ENCODE measurements at places on chromosomes 3 and 15.
A peak's percentile ranks its signal among the peaks of the same experiment; 100 is the strongest.

- peak; percentile 87 for DNase-seq
Measured at GRCh38 chr15:41660235-41661077, at the start of gene MGA. Gene MGA (plus strand): TSS chr15:41660405.

- DNase-seq = no peak
Measured at GRCh38 chr3:179332240-179332639, 9.4 kb downstream of the ZNF639 start.

GRCh38 chr3:72746430-72747411, 101.5 kb downstream of the SHQ1 start:
- no peak for DNase-seq

- no peak for DNase-seq
Measured at GRCh38 chr15:61159901-61160300, 69.2 kb downstream of the RORA start.

DNA sequence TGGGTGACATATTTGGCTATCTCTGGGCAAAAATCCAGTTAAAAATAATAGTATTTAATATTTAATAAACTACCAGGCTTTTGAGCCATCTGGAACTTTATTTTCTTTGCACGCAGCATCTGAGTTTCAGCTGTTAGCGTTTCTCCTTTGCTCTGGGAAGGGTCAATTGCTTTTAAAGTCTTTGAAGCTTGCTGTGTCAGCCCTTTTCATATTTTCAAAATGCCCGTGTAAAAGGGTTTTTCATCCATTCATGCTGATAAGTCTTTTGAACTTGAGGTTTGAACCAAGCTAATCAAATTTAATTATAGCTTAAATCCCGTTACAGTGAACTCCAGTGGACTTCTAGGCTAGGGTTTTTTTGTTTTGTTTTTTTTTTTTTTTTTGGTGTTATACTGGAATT, 79.1 kb downstream of the SLC25A26 start:
- DNase-seq = no peak

DNA sequence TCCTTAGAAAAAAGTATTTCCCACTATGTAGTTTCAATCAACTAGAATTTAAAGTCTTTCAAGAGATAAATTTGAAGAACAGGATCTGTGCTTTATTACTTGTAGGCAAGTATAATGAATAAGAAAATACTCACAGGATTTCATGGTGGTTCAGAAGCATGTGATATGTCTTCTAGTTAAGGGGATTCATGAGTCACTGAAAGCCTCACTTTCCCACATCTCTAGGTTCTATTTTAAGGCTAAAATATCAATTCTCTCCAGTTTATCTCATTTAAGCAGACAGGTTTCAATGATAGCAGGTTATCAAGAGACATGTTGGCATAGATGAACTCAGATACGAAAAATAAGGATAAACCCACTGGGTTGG, 437.8 kb upstream of the BCHE start:
- peak; percentile 49 for DNase-seq

- peak; percentile 7 for DNase-seq
Measured at GRCh38 chr3:28860307-28860706, 420.6 kb upstream of the RBMS3 start.

DNA sequence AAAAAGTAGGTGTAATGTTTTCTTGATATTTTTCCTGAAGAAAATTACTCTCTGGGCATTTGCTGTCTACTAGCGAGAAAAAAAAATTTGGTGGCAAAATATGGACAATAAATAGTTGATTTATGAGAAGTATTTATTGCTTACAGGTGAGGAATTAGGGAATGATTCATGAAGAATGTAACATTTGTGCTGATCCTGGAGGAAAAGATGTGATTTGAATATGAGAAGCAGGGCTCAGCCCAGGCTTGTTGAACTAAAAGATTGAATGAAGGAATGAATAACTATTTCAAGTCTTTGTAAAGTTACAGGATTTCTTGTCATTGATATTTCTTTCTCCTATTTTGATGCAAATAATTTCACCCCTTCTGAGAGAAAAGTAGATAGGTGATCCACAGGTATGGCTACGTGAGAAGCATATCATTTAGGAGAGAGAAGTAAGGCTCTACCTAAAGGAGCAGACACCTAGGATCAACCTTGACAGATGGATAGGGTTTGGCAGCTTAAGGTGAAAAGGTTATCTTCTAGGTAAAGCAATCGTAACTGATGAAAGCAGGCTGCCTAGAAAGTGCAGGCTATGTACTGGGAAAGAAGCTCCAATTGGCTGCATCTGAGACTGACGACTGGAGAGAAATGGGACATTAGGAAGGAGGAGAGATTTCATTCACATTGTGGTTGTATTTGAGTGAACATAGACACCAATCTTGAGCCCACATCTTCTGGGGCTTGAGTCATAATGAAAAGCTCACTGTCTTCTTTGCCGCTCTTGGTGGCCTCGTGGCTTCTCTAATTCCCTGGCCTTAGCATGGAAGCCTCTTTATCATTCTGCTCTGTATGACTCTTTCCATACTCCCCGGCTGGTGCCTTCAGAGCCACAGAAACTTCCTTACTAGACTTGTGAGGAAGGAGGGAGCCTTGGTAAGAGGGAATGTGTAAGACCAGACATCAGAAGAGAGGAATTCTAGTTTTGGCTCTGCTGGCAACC, 106.5 kb downstream of the P3H2 start:
- DNase-seq = no peak

DNA sequence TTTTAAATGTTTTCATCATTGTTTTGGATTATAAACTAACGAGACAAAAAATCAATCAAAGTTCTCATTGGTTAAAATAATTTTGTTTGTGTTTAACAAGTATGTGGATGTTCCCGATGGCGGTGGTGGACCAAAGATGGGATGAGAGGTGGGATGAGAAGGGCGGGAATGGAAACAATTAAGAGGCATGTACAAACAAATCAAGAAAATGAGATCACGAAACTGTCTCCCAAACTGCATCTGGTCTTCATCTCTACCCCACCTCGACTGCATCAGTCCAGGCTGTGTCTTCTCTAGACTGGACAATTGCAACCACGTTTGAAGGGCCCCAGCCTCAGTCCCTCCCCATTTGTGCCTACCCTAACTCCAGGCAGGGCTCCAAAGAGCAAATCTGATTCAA, 56.1 kb downstream of the SLC12A8 start:
- no peak for DNase-seq

GRCh38 chr3:188047536-188047935, 106.4 kb upstream of the LPP start:
- DNase-seq = no peak

DNA sequence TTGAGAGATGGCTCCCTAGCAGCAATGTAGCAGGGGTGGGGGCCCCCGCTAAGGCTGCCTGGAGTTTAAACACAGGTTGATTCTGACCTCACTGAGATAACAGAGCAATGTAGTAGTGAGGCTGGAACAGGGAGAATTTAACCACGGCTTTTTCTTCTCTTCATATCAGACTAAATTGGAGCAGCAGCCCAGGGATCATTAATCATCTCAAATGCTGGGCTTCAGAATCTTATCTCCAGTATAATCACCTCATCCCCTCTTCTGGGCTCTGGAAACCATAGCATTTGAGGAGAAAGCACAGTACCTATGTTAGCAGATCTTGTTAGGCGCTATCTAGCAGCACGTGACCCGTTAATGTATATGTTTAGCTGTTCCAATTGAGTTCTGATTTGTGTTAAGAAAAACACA, 25.4 kb upstream of the DET1 start:
- no peak for DNase-seq

- DNase-seq = peak; percentile 20
Measured at GRCh38 chr3:75294124-75294523, 370.0 kb upstream of the FRG2C start.

DNA sequence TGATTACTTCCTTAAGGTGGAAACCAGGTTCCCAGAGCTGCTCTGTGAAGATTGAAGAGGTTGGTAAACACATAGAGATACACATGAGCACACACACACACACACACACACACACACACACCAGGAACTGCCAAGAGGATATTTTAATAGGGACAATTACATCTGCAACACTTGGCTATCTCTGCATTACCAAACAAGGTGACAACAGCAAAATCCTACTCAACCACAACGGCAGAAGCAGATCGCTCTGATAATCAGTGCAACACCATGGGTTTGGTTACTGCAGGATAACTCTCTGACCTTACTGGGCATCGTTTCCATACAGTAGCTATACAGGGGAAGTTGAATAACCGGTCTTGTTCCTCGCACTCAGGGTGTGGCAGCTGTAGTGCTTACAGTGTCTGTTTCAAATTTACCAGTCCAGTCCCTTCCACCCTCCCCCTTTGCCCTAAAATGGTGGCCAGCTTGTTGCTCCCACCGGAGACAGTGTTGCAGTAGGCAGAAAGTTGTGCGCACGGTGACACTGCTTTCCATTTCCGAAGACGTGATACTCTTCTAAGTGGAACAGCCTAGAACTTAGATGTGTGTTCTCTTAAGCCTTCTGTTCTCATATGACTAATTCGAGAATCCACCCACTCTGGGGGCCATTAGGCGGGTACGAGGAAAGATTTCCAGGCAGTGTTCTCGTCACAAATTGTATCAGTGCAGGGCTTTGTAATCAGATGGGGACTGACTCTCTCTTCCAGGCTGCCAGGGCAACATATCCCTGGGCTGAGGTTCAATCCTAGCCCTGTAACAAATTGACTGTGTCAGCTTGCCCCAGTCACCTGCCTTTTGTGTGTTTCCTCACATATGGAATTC, 176.2 kb downstream of the P3H2 start:
- DNase-seq = no peak

DNA sequence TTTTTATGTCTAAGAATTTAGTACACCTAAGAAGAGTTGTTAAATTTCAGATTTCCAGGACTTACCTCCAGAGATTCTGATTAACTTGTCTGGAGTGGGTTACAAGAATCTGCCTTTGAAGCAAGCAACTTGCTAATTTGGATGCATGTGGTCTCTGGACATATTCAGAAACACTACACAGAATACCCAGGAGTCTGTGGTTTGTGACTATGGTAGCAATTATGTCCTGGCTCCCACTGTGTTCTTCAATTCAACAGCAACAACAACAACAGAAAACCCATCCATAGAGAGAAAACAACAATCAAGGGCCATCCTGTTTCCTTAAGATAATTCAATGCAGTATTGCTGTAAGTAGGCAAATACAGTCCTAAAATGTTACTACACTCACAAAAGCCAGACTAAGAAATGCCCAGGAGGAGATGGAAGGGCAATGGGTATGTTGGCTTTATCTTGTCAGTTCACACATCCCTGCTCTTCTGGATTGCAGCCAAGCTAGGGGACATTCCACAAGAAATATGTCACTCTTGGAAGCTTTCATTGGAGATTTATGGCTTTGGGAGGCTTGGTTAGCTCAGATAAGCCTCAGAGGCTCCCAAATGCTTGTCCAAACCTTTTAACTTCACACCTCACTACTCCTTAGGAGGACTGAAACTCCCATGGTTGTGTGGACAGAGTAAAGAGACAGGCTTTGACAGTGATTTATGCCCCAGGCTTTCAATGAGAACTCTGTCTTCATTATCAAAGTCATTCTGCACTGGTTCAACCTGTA, 99.4 kb upstream of the MRPL3 start:
- DNase-seq = no peak

DNA sequence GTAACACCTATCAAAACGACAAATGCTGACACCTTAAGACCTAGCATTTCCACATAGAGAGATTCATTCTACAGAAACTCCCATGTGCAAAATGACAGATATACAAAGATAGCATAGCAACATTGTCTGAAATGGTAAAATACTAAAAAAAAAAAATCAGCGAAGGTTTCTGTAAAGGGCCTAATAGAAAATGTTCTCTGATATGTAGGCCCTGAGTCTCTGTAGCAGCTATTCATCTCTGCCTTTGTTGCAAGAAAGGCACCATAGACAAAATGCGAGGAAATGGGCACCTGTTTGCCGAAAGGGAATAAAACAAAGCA, 631 bp upstream of the MFGE8 start:
- no peak for DNase-seq

DNA sequence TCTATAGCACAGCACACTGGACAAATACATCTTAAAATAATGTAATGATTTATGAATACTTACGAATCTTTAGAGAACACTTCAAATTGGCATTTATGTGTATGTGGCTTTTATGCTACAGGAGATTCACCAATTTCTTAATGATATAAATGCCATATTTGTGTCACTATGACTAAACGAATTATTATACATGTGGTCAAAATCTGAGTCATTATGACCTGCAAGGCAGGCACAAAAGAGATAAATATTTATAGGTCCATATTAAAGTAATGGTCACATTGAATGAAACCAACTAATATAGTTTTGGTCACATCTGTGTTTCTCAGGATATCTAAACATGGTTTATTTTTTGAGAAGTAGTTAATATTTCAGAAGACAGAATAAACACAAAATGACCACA, 232.3 kb upstream of the SEMA6D start:
- DNase-seq = no peak

Data from fibroblast of mammary gland (primary cell).